ENCODE measurements at places on chromosomes 12 and 14.

- DNase-seq, result no peak
These were observed 589.0 kb upstream of the SEL1L start for GRCh38 chr14:82122655-82123054.

- no peak for DNase-seq
These were observed 11.3 kb downstream of the PLD4 start for GRCh38 chr14:104935955-104936354.

GRCh38 chr14:105858676-105859025 is 332.3 kb downstream of the TMEM121 start:
- DNase-seq, result no peak

- no peak for DNase-seq
These were observed 906.4 kb upstream of the TMEM132C start for GRCh38 chr12:127360580-127360979.

- DNase-seq, result no peak
These were observed 43.0 kb downstream of the SPRING1 start for GRCh38 chr12:116694653-116695463.

- no peak for DNase-seq
These were observed 208.0 kb downstream of the SPTSSA start for GRCh38 chr14:34254031-34254430.

DNA sequence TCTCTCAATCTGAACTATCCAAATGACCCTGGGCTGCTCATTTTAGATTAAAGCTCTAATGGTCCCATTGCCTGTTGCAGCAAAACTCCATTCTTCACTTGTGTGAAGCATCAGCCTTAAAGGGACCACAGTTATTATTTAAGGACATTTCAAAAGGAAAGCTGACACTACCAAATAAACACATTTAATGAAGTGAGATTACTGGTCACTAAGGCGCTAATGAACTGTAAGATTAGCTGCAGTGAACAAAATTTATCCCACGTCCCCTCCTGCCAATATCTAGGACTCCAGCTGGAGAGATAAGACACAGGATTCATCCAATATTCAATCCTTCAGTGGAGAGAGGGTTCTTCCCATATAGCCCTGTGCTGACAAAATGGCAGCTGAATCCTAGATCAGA is 1029.2 kb upstream of the SEL1L start:
- no peak for DNase-seq

- DNase-seq, result no peak
These were observed 4.4 kb upstream of the CRACR2A start for GRCh38 chr12:3757261-3757660.

DNA sequence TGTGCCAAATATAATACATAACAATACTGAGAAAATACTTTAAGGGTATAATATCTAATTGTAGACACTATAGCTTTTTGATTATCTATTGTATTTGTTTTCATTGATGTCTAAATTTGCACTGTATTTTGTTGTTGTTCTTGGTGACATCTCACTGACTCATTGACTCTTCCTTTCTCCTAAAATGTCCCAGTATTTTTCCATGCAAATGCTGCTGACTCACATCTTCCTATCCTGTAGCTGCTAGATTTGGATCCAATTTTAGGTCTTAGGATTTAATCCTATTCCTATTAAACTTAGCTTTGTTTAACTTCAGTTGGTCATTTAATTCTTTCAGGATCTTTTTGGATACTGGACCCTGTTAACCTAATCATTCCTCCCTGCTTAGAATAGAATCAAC is 148.5 kb downstream of the TMTC2 start:
- DNase-seq, result peak; percentile 30

- no peak for DNase-seq
These were observed 13.2 kb upstream of the LIMA1 start for GRCh38 chr12:50296554-50296953.

DNA sequence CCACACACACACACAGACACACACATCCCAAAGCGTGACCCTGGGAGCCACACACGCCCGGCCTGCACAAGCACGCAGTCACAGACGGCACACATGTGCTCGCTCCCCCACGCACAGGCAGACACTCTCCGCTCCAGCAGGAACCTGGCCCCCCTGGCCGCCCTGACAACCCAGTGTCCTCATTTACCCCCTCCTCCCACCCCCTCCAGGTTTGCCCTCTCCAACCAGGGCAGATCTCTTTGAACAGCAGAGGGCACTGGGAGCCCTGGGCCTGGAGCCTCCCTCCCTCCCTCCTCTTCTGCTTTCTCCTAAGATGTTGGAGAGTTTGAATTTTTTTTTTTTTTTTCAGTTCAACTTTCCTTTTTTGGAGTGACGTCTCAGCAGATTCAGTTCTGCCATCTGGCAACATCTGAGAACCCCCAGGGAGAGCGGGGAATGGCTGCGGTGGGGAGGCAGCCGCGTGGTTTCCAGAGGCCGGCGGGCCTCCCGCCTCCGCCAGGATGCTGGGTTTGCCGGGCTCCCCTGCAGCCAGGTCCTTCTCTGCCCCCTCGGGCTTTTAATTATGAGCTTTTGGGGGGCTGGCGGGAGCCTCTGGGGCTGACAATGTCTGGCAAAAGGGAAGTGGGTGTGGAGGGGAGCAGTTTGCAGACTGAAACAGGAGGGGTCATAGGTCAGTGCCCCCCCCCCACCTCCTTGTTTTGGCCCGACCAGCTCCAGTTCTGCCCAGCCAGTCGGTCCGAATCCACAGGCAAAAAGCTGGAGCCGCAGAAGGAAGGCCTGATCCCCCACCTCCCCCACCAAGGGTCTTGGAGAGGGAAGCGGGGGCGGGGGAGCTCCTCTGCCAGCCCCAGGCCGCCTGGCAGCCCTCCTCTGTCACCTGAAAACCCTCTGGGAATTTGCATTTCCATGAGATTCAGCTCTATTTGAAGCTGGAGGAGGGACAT is 1.3 kb upstream of the NCOR2 start:
- peak; percentile 95 for DNase-seq

DNA sequence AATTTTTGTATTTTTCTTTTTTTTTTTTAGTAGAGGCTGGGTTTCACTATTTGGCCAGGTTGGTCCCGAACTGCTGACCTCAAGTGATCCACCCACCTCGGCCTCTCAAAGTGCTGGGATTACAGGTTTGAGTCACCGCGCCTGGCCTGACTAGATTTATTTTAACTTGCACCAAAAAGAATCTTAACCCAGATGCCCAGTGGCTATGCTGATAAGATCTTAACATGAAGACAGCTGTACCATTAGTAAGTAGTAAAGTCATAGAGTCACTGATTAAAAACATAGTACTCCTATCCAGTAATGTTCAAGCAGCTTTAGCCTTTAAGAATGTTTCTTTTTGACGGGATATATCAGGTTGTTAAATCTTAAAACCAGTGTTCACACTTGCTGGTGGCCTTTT is 1061.8 kb upstream of the FLRT2 start:
- DNase-seq, result peak; percentile 25

- DNase-seq, result peak; percentile 17
These were observed 669.2 kb downstream of the DIO2 start for GRCh38 chr14:79542121-79542520.

DNA sequence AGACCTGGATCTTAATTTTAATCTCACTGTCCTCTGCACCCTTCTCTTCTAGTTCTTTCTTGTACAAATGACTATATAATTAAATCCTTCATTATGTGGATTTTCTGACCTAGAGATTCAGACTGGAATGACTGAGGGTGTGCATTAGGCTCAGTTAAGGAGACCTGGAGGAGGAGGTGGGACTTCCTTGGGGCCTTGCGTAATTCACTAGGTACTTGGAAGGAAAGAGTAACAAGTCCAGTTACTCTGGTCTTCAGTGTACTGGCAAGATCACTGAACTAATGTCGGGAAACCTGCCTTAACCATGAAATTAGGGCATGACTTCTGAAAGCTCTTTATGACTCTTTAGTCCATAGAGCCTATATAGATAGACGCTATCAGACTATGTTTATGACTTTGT is 441.4 kb downstream of the EGLN3 start:
- no peak for DNase-seq

DNA sequence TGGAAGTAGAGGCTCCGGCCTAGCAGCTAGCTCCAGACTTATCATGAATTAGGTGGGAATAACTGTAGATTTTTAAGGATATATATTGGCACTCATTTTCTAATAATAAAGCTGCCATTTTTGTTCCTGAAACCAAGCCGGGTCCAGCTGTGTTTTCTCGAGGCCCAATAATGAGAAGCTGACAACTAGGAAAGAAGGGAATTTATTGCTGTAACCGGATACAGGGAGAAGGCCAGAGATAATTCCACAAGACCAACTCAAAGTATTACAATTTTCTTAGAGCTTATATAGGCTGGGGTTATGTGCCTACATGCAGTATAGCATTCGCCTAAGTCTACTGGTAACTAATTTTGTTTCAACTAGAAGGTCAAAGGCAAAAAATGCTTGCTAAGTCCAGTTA is 122.3 kb upstream of the FBXO33 start:
- no peak for DNase-seq

DNA sequence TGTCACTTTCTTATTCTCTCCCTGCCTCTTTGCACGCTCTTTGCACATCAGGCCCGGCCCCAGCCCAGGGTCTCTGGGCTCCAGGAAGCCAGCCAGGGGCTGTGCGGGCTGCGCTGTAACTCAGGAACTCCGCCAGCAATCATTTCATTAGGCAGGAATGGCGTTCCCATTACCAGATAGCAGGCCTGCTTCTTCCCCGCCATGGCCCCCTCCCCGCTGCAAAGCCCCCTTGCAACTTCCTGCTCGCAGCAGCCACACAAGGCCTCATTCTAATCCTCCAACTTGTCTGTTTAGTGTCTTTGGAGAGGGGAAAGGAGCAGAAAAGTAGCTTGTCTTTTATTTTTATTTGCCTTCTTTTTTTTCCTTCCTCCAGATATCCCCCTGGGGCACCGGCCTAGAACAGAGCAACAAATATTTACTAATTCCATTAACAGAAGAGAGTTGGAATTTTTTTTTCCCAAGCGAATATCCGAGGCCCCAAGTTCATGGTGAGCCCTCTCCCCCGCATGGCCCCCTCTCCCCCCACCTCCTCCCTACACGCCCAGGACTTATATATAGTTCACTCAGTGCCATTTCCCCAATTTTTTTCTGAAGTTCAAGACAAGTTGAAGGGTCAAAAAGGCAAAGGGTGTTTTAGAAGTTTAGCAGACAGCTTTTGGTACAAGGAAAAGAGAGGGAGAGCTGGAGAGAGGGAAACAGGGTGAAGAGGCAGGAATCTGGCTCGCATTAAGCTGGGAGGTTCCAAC is 329.4 kb upstream of the TBX3 start:
- no peak for DNase-seq

- no peak for DNase-seq
These were observed 1.3 kb upstream of the ADGRD1 start for GRCh38 chr12:130952171-130952954.

GRCh38 chr12:75900226-75900625 is 131.3 kb downstream of the PHLDA1 start:
- no peak for DNase-seq

DNA sequence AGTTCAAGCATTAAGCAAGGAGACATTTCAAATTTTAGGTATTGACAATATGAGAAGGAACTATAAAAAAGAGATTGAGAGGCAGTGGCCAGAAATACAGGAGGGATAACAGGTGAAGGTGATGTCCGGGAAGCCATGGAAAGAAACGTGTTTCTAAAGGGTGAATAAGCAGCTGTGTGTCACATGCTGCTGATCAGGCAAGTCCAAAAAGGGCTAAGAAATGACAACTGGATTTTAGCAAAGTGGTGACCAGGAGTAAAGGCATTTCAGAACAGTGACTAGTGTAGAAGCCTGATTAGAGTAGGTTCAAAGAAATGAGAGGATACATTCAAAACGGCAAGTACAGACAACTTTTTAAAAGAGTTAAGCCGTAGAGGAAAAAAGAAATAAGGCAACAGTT is 204.3 kb upstream of the DIO2 start:
- DNase-seq, result no peak

GRCh38 chr12:29781188-29781587 is 2.6 kb downstream of the TMTC1 start:
- no peak for DNase-seq

DNA sequence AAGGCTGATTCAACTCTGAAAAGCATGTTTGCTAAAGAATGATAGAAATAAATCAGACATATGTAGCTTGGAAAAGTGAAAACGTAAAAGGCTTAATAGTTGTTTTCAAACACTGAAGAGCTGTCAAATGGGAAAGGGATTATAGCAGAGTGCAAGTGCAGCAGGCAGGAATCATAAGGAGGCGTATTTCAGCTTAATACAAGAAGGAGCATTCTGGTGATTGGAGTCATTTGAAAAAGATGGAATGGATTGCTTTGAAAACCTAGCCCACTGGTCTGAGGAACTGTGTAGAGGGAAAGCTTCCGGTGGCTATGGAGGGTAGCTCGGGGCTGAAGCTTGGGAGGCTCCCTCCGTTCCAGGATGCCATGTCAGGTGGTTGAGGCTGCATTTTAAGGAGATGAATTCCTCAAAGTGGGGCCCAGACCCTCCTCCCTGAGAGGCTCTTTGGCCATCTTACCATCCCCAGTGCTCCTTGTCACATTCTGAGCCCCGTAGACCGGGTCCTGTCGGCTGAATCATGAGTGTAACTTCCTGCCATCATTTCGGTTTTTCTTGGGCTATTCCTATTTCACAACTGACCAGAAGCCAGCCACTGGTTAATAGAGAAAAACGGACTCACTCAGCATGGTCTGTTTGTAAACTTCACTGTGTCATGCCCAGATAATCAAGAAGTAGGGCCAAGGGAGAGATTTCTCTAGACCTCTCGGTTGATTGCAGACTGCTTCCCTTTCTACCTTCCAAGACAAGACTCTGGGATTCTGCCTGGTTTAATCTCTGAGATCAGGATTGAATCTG is 6.5 kb downstream of the WNT5B start:
- DNase-seq, result peak; percentile 50

- no peak for DNase-seq
These were observed 42.6 kb downstream of the LRTM2 start for GRCh38 chr12:1862973-1863372.

GRCh38 chr14:79037593-79037992 is 867.4 kb downstream of the NRXN3 start:
- DNase-seq, result no peak

DNA sequence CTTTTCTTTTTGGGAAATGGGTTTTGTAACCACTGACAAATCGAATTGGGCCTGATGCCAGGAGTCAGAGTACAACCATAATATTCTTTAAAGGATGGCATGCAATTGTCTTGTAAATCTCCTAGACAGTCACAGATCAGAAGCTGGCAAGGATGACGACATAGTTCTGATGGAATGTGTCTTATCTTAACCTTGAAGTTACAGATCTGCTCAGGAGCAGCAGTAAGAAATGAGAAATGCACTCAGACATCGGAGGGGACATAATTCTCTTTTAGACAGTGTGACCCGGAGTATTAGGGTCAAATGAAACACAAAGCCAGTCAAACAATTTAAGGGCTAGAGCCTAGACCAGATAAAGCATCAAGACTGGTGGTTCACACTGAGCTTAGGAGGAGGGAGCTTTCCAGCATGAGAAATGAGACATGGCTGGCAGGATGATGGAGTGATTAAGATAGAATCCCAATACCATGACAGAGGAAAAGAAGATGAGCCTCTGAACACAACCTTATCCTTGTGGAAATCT is 17.5 kb downstream of the CBX5 start:
- peak; percentile 63 for DNase-seq

Data from iris pigment epithelial cell (primary cell).